ENCODE measurements at places on chromosomes 6 and 20.

- no peak for DNase-seq
These were observed 62.5 kb downstream of the BMP7 start for GRCh38 chr20:57203986-57204385.

GRCh38 chr6:2973676-2974075 lies 2.3 kb upstream of the SERPINB6 start:
- no peak for DNase-seq

- no peak for DNase-seq
These were observed 7.2 kb upstream of the MDGA1 start for GRCh38 chr6:37704923-37705238.

- no peak for DNase-seq
These were observed 111.6 kb upstream of the MAN1A1 start for GRCh38 chr6:119461187-119461586.

DNA sequence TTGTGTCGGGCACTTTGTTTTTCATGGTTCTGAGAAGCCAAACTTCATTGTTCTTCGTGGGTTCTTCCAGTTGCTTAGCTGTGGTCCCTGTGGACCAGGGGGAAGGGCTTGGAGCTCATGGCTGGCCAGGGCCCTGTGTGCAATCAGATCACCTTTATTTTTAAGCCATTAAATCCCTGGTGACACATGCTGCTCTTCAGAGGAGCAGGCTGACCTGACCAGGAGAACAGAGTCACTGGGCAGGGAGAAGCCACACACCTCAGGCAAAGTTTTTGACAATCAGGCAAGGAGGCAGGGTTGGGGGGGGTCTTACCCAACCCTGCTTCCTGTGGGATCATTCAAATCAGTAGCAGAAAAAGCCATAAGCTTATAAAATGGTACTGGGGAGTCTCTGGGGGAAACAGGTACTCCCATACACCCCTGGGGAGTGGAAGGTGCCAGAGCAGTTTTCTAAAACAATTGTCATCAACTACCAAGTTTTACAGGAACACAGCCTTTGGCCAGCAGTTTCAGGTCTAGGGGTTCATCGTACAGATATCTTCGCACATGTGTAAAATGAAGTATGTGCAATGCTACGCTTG lies 37.0 kb upstream of the PREX1 start:
- no peak for DNase-seq

- DNase-seq: no peak
These were observed 334.0 kb downstream of the THBS2 start for GRCh38 chr6:168919470-168920179.

DNA sequence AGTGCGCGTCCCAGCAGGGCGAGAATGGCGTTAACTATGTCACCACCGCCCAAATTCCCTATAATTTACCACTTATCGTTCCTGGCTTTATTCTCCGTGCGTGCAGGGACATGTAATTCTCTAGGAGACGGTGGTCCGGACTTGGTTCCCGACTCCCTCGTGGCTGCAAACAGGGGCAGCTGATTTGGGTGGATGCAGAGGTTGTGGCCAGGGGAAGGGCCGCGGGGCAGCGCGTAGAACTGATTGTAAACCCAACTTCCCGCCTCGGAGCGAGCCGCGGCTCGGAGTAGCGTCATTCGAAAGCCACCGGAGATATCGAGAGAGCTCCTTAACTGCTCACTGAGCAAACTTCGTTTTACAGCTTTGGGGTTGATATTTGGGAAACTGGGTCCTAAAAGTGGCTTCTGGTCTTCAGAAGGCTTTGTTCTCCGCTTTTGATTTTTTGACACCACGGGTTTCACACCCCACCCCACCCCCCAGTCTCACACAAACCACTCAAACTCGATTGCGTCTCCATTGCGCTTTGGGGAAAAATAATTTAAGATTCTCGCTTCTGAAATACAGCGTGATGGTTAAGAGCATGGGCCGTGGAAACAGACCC lies 17.5 kb upstream of the ZSCAN9 start:
- DNase-seq: peak; percentile 53

DNA sequence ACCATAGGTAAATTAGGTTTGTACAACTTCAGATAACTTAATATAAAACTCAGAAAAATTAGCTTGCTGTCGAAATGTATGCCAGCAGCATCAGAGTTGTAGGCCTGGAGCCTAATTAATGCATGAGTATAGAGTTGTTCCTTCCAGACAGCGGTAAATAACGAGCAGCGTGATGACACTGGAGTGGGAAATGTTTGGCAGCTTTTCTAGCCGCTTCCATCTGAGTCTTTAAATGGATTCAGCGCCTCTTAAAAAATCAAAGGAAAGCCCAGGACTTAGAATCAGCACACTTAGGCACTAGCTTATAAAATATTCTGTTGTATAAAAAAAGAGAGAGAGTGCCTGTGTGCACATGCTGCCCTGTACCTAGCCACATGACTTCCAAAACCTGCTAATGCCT lies 43.7 kb upstream of the SYNJ2 start:
- no peak for DNase-seq

- no peak for DNase-seq
These were observed 46.8 kb downstream of the LY86 start for GRCh38 chr6:6635291-6635690.

DNA sequence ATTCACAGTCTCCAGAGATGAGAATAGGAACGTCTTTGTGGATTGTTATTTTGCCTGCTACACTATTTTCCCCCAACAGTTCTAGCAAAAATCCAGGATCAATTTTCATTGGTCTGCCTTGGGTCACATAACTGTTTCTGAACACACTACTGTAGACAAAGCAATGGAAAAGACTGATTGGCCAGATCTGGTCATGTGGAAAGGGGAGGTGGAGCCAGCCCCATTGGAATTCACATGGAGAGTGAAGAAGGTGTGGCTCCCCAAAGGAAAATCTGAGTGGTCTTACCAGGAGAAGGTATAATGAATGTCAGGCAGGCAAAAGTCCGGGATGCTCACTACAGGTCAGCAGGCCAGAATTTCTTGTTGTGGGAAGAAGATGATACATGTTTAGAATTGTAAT lies 9.5 kb upstream of the TP53RK start:
- no peak for DNase-seq

DNA sequence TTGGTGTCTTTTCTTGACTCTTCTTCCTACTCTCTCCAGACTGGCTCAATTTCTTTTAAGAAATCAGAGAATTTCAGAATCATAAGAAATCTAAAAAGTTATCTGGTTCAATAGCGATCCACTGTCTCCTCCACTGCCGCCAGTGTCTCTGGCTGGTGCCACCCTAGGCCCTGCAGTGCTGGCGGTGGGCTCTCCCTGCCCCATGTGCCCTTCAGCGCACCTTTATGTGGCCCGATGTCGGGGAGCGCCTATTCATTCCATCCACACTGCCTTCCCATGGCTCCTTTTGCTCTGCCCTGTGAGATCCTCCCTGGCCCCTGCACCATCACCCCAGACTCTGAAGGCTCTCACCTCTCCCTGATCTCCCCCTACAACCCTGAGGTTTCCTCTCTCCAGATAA lies 62.8 kb downstream of the TBXT start:
- DNase-seq: no peak

DNA sequence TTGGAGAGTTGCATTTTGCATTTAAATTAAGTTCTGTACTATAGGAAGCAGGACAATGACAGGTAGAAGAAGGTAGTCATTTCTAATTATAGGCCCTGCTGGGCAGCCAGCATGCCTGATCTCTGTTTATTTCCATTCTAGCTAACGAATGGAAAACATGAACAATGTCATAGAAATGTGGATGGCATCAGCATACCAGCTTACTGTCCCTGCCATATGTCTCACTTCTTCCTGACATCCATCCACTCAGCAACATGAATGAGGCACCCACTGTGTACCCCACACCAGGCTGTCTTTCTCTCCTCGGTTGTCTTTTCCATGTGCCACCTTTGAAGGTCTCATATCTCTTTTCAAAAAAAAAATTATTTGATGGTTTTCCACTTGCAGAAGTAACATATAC lies 11.1 kb downstream of the ADTRP start:
- peak; percentile 46 for DNase-seq

DNA sequence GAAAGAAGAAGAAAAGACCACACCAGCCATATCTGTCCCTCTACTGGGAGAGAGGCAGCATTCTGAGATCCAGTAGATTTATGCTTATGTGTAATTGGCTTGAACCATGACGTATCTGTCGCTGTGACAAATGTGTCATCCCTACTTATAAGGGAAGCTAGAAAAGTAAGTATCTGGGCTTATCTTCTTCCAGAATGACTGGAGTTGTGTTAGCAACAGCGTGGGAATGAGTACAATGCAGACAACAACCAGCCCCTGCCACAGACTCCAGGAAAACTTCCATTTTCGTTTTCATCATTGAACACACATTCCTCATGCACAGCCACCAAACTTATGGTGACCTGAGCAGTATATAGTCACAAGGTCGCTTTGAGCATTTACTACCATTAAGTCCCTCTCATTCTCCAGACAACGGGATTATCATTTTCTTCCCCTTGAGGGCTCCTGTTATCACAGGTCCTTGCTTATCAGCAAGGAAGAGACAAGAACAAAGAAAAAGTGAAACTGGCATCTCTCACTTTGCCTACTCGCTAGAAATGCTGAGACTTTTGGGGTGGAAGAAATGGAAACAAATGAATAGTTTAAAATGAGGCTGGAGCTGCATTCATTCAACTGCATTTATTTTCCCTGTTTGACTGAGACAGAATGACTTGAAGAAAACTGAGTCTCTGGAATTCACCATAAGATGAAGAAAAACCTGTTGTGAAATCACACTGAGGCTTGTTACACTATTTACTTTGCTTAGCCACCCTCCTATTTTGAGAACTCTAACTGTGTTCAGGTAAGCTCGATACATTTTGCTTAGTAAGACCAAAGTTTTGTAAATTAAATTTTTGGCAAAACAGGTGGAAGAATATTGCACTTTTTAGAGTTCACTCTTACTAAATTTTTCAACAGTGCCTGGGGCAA lies 149.3 kb upstream of the FOXQ1 start:
- DNase-seq: peak; percentile 52

DNA sequence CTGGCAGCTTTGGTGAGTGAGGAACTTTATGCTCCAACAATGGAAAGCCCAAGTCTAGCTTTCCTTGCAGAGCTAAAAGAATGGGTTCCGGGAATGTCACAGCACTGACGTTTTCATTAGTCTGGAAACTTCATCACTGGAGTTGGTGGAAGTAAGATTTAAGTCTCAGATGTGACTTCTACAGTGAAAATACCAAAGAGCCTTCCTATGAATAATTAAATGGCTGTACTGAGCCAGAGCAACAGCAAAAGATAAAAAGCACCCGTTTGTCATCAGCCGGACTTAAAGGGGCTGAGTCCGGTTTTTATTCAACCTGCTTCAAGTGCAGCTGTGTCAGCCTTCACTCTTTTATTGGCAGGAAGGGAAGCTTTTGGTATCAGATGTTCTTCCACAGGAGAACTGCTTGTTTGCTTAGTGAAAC lies 46.5 kb upstream of the SHLD1 start:
- DNase-seq: no peak
